ENCODE measurements at places on chromosomes 2 and 18.

DNA sequence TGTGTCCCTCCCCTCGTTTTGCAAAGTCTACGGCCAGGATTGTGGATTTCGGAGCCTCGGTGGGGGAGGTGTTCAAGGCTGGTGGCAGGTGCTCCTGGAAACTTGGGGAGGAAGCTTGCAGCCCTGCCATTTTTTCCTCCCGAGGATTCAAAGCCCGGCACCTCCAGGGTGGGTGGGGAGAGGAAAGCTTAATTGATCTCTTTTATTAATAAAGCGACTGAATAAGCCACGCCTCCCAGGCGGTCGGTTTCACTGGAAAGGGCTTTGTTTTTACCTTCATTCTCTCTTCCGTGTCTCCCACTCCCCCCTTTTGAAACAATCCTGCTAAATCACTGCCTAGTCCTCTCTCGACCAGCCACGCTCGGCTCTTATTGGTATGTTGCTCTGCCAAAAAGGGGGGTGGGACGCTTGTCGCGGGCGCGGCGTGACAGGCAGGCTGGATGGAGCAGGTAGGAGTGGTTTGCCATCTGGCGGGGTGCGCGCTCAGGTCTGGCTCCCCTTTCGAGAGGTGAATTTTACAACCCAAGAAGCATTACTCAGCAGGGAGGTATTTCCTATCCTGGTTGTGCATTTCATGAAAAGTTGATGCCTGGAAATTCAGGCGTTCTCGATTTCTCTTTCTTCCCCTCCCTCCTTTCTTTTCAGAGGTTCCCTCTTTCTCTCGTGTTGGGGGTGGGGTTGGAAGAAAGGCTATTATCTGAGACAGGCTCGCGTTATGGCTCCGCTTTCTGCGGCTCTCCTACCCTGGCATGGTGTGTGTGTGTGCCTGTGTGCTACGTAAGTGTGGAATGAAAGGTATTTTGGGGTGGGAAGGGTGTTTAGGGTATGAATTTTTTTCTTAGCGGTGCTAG, 1.4 kb downstream of the NEDD4L start:
- DNase-seq: peak; percentile 86

DNA sequence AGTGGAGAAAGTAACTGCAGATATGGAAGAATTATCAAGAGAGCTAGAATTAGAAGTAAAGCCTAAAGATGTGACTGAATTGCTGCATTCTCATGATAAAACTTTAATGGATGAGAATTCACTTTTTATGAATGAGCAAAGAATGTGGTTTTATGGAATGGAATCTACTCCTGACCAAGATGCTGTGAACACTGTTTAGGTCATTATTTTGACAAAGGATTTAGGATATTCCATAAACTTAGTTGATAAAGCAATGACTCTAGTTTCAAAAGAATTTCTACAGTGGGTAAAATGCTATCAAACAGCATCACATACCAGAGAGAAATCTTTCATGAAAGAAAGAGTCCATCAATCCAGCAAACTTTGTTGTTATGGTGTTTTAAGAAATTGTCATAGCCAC, 1317.7 kb upstream of the ACVR2A start:
- DNase-seq: no peak

- no peak for DNase-seq
These were observed 298.2 kb upstream of the HNRNPA3 start for GRCh38 chr2:176914371-176914770.

- no peak for DNase-seq
These were observed 264.7 kb downstream of the TNS1 start for GRCh38 chr2:217738061-217738460.

- no peak for DNase-seq
These were observed 60.6 kb downstream of the CTIF start for GRCh38 chr18:48599391-48599790.
